ENCODE measurements at places on chromosomes 1 and 21.
A peak's percentile ranks its signal among the peaks of the same experiment; 100 is the strongest.

- DNase-seq, result no peak
Observed at GRCh38 chr1:199678771-199679170, 348.7 kb upstream of the NR5A2 start.

DNA sequence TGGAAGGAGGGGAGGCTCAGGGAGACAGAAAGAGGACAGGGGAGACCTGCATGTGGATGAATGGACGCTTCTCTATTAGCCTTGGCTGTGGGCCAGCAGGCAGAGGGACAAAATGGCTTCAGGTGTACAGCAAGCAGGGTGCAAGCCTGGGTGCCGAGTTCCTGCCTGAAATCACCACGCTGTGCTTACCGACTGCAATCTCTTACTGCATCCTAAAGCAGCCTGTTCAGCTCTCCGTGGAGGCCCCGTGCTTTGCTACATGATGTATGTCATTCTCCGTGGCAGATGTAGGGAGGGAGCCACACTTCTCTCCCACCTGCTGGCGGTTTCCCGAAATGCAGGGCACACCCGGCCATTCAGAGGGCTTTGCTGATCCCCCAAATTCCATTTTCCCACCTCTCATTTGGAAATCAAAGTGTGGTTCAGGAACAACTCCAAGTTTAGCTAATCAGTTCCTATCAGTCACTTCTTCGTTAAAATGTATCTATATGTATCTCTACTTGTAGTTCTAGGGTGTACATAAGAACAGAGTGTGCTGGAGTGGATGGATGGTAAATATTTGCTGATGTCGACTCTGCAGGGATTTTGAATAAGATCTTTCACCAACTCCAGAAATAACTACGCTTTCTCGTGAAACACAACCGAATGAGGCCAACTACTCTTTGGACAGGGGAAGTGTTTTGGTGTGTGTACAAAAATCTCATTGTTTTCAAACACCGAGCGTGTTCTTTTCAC, 122.3 kb upstream of the BACE2 start:
- DNase-seq, result no peak

GRCh38 chr1:88168126-88168525, 515.9 kb upstream of the PKN2 start:
- no peak for DNase-seq

DNA sequence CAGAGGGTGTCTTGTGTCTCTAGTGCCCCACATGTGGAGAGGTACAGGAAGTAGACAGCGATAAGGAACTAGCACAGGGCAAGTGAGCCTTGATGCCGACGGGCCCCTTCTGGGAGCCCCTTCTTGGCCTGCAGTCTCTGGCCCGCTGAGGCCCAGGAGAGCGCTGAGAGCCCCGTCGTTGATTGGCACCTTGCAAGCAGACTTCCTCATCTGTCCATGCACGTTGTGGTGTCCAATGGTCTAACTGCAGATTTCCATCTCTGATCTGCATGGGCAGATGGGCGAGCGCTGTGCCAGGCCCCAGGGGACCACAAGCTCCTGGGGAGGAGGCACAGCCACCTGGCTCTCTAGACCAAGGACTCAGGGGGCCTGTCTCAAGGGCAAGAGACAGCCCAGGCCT, 32.4 kb downstream of the PLEKHA6 start:
- no peak for DNase-seq

GRCh38 chr1:195831789-195832188, 776.5 kb downstream of the KCNT2 start:
- DNase-seq, result no peak

GRCh38 chr1:196977278-196977677, at the start of gene CFHR5:
TSS of gene CFHR5 (plus strand) at chr1:196977556. CDS start at chr1:196977665, 109 bp downstream.
- DNase-seq, result no peak

- DNase-seq, result no peak
Observed at GRCh38 chr1:216075339-216075738, 347.9 kb downstream of the USH2A start.

DNA sequence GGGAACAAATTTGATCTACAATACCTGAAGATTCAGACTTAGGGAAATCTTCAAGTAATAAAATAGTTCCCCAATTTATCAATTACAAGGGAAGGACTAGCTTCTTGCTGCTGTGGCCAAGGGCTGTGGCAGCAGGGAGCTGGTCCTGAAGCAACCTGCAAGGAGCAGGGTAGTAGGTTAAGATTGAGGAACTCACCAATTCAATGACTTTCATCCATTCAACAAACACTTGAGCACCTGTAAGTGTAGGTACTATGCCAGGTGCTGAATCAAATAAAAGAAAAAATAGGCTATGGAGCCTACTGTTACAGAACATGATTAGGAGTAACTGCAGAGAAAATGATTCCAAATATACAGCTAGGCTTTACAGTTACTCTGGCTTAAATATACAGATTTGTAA, 64.2 kb upstream of the RBM34 start:
- DNase-seq, result no peak

DNA sequence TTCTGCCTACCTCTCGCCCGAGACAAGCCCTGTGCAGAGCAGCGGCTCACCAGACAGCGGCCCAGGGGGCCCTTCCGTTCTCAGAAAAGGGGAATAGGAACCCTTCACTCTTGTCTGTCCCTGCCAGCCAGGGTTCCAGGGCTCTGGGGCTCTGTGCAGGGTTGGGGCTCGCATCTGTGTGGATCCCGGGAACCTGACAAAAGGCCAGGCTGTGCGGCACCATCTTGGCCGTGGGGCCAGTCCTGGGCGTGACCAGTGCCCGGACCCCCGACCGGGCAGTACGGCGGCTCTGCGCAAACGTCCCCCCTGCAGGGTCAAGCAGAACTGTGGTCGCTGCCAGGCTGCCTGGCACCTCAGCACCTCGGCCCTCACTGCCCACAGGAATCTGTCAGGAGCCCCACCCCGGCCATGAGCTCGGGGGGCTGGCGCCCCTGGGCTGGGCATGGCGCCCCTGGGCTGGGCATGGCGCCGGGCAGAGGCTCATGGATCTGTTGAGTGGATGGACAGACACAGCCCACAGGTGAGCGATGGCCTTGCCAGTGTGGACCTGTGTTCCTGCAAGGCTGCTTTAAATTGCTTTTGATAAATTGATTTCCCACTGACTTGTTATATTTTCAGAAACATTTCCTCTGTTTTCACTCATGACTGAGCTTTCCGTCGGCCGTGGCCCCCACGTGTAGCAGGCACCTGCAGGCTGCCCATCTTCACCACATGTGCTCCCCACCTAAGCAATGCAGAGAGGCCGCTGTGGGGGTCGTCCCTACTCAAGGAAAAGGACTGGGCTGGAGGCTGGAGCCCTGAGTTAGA, 59.0 kb downstream of the SLX9 start:
- DNase-seq, result no peak

DNA sequence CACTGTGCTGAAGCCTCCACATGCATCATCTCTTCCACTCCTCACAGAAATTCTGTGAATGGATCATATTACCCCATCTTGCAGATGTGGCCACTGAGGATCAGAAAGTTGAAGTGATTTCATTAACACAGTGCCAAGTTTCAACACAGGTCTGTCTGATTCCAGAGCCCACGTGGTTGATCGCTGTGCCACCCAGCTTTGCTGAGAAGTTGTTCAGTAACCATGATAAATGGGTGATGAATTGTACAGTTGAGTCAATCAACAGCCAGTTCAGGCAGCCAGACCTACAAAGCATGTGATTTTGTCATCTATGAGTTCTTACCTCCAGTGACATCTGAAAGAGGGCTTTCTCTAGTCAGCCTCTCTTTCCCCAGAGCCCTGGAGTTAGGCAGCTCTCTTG, 61.8 kb upstream of the GRHL3 start:
- no peak for DNase-seq

- DNase-seq, result no peak
Observed at GRCh38 chr1:54095546-54096226, 42.3 kb downstream of the TCEANC2 start.

DNA sequence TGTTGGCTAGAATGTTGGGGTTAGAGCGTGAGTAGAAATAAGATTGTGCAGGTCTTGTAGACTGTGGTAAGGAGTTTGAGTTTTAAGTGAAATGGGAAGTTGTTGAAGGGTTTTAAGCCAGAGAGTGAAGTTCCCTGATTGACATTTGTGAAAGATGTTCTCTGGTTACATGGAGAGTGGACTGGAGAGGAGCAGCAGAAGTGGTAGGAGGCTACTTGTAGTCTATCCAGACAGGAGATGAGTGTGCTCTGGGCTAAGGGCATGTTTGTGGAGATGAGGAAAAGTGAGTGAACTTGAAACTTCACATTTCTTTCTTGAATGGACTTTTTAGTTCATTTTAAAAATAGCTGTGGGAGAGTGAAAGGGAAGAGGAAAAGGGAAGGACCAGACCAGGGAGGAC, 37.0 kb downstream of the F3 start:
- DNase-seq, result no peak

GRCh38 chr1:234326497-234327366, 46.5 kb upstream of the COA6 start:
- DNase-seq, result peak; percentile 76

DNA sequence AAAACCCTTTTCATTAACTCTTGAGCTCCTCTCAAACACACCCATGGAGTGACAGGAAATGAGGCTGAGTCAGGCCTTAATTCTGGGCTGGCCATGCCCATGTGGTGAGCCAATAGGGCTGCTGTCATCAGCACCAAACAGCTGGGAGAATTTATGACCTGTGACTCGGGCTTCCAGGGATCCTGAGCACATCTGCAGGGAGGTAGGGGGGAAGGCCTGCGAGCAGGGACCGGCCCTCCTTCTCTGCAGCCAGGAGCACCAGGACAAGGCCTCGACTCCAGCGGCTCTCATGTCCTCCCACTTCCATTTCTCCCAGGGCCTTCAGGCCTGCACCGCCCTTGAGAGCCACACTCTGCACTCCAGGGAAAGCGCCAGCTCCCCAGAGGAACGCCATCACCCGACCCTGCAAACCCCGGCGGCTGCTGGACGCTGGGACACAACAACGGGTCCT, 14.6 kb downstream of the RIPK4 start:
- DNase-seq, result no peak

- DNase-seq, result no peak
Observed at GRCh38 chr1:175015243-175015642, 8.0 kb downstream of the MRPS14 start.

DNA sequence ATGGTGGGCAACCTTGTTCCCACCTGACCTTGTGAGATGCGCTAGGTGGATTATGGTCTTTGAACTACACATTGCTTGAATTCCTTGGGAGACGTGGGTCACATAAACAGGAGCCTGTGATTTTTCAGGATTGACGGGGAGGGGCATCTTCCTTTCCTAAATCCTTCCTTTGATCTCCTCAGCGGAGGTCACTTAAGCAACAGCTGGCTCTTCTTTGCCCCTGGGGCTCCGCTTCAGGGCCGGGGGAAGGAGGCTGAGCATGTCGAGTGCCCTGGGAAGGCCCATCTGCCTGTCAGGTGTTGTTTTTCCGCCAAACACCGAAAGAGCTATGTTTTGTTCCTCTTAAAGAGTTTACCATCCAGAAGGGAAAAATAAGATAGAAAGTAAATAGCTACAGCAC, 40.6 kb downstream of the KIF26B start:
- no peak for DNase-seq

GRCh38 chr1:45477646-45478045, 13.3 kb downstream of the TESK2 start:
- DNase-seq, result no peak

GRCh38 chr1:203464226-203464625, 11.4 kb upstream of the PRELP start:
- DNase-seq, result no peak

GRCh38 chr1:1788136-1788535, 9.9 kb upstream of the NADK start:
- no peak for DNase-seq

DNA sequence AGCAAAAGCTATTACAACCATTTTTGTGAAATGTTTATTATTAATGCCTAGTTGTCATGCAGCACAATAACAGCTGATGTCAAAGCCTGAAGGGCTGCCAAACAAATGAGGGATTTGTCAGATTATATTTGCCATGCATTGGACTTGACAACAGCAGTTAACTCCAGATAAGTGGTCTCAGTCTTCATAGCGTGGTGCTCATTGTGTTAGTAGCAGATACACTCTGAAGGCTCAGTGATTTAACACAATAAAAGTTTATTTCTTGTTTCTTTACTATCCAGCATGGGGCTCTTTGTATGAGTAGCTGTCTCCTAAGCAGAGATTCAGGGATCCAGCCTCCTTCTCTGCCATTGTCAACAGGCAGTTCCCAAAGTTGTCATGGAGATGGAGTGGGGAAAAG, 76.0 kb upstream of the PTGFRN start:
- DNase-seq, result no peak

DNA sequence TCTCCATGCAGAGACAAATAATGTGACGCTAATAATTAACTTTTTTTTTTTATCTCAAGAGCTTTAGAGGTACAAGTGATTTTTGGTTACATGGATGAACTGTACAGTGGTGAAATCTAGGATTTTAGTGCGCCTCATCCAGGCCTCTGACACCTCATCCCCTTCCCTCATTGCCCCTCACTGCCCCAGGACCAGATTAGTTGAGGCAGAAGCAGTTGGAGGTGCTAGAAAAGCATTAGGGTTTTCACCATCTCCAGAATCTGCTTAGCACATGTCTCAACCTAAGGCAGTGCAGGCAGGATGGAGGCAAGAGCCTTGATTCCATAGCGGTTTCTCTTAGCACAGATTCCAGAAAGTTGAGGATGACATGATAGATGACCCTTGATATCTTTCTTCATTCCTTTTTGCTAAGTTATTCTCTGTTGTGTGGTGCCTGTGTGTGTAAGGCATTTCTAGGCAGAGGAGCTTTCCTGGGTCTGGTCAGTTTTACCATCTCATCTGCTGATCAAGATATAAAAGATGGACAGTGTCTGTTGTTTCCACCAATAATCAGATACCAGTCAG, 16.3 kb upstream of the IL10 start:
- no peak for DNase-seq

DNA sequence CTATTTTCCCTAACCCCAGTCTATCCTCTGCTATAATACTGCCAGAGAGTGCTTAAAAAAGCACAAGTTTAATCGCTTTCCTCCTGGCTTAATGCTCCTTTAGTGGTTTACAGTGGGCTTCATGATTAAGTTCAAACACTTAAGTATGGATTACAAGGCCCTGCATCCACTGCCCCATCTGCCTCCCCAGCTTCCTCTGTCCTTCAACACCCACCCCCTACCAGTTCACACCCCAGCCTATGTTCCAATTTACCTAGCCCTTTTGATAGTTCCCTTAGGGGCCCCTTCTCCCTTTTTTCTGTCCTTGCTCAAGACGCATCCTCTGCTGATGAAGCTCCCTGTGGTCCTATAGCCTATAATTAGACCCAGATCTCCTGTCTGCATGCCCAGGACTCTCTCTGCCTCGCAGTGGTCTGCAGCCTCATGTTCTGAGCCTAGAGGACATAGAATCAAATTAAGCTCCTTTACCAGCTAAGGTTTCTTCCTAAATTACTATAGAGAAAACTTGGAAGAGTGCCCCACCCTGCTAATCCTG, 212.5 kb downstream of the FGGY start:
- no peak for DNase-seq

DNA sequence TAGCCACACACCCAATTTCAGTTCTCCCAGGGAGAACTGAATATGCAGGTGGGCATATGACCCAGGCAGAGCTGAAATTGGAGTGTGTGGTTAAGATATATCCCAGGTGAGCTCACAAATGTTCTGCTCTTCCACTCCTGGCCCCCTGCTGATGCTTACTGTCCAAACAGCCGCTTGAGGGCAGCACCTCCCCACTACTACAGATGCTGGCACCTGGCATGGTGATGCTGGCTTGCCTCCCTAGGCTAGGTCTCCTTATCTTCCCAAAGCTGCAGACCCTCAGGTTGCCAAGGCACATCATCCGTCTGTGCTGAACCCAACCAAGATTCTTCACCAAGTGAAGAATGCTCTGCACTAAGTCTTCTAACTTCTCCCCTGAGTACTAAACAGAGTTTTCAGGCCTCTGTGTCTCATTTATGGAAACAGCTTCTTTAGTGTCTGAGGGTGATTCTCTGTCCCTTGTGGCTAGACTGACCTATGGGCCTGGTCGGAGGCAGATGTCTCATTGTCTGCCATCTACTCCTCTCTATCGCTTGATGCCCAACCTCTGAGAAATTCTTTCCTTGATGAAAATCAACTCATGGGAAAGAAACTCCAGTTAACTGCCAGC, 27.2 kb downstream of the XCL1 start:
- peak; percentile 62 for DNase-seq
